ENCODE measurements at places on chromosomes 2 and 18.

- DNase-seq = peak; percentile 63
Measured at GRCh38 chr18:78632111-78632541, 347.5 kb upstream of the SALL3 start.

- DNase-seq = no peak
Measured at GRCh38 chr2:216012133-216012829, 1.1 kb downstream of the MREG start.

- no peak for DNase-seq
Measured at GRCh38 chr2:222673883-222674282, 2.4 kb downstream of the MOGAT1 start.

GRCh38 chr2:174385201-174385600, 10.3 kb upstream of the SCRN3 start:
- no peak for DNase-seq

GRCh38 chr2:72984172-72984671, 66.9 kb downstream of the EMX1 start:
- no peak for DNase-seq

GRCh38 chr2:98093611-98094010, 6.6 kb downstream of the VWA3B start:
- DNase-seq = no peak

GRCh38 chr2:58876126-58876525, 635.0 kb upstream of the FANCL start:
- no peak for DNase-seq

GRCh38 chr2:239298116-239298804, 102.6 kb downstream of the HDAC4 start:
- DNase-seq = no peak

- no peak for DNase-seq
Measured at GRCh38 chr18:23223641-23224040, 88.4 kb downstream of the CABLES1 start.

DNA sequence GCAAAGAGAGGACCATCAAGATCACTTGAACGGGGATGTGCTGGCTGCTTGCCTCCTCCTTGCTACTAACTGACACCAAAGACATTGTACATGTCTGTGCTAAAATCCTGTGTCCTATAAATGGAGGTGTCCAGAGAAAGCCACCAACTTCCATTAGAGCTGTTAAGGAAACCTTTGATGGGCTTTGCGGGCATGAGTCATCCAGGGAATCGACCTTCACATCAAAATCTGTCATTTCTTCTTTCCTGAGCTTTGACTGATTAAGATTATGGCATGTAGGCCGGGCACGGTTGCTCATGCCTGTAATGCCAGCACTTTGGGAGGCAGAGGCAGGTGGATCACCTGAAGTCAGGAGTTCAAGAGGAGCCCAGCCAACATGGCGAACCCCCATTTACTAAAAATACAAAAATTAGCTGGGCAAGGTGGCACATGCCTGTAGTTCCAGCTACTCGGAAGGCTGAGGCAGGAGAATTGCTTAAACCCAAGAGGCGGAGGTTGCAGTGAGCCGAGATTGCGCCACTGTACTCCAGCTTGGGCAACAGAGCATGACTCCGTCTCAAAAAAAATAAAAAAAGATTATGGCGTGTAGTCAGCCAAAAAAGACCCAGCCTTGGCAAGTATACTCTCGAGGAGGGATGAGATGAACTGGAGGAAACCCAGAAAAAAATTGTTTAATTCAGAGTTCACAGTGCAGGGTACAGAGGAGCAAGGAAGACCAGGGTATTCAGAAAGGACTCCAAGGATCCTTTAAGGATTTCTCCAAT, 115.8 kb downstream of the CABLES1 start:
- DNase-seq = no peak

- no peak for DNase-seq
Measured at GRCh38 chr2:164617466-164617865, 3.8 kb downstream of the GRB14 start.

DNA sequence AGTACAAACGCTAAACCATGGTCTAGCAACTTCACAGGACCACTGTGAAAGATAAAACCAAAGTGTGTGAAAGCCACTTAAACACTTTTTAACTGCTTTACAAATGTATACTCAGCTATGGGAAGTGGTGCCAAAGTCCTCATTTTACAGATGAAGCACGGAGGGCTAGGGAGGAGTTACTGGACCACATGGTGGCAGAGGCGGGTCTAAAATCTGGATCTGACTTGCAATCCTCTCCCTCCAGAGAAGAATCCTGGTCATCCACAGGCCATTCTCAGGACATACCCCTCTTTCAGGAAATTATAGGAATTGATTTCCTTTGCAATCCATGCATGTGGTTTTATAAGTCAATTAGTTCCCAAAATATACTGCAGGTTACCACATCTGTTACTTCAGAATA, 84.6 kb upstream of the GYPC start:
- no peak for DNase-seq

- DNase-seq = no peak
Measured at GRCh38 chr2:19837235-19837766, 64.5 kb downstream of the TTC32 start.

GRCh38 chr18:3875961-3876360, 426.0 kb downstream of the TGIF1 start:
- DNase-seq = no peak

DNA sequence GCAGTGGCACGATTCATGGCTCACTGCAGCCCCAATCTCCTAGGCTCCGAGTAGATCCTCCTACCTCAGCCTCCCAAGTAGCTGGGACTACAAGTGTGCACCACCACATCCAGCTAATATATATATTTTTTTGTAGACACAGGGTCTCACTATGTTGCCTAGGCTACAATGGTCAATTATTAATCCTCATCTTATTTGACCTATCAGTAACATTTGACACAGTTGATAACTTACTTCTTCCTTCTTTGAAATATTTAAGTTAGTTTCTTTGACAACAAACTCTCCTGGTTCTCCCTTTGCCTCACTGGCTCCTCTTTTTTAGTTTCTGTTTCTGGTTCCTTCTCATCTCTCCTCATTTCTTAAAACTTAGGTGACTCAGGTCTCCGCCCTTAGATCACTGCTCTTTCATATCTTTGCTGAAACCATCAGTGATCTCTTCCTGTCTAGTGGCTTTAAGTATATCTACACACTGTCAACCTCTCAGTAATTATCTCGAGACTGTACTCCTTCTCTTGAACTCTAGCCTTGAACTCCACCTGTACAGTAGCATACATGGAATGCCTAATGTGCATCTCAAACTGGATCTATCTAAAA, 11.5 kb downstream of the PGAP1 start:
- DNase-seq = no peak

DNA sequence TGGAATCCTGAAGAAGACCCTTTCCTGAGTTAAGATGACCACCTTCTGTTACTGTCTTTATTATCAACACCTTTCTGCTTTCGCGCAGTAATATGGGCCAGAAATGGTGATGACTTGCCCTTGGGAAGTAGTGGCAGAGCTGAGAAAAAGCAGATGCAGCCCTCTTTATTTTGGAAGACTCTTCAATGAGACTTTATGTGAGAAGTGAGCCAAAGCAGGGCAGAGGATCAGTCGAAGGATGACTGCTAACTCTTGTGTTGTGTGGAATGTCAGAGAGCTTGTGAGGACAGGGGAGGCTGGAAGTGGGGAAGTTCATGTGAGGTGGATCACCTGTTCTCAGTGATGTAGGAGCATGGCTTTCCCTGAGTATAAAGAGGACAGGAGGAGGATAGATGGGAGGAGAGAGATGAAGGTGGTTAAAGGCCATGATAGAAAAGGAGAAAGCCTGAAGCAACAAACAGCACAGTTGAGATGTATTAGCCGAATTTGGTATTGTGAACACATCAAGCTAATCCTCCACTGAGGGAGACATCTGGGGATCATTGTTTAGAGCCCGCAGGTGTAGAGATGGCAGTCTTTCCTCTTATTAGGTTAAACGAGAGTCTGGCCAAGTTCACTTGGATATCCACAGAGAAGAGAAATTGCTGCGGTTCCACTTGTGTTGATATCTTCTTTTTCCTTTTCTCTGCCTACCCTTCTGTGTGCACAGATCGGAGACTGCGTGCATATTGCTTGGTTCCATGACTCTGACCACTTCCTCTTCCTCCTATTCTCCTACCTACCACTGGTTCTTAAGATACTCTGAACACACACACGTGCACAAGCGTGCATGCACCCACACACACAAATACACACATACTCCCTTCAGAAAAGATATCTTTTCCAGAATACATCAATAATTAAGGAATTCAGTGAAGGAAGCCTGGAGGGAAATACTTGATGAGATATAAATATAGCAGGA, 67.4 kb downstream of the SLC9A2 start:
- no peak for DNase-seq

- peak; percentile 28 for DNase-seq
Measured at GRCh38 chr18:65749841-65750240, 971 bp upstream of the CDH7 start.

DNA sequence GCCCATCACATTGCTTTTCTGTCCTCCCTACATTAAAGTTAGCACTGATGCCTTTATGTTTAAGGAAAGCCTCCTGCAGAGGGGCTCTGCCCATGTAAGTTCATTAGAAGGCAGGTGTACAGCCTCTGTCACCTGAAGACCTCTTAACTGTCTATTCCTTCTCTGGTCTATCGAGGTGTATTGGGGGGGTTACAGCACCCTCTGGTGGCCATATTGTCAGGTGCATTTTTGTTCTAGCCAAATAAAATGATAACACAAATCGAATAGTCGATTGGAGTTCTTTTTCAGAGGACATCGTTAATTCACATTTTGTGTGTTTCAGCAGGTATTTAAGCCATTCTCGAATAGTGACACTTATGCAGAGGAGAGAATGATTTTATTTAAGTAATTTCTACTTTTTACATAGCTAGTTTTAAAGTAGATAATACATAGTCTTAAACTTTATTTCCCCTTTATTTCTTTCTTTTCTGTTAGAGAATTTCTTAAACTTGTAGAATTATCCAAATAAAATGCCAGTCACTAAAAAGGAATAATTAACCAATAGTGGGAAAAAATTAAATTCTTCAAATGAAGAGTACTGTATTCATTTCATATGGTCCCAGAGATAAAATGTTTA, 136.8 kb downstream of the NEDD4L start:
- DNase-seq = peak; percentile 70

DNA sequence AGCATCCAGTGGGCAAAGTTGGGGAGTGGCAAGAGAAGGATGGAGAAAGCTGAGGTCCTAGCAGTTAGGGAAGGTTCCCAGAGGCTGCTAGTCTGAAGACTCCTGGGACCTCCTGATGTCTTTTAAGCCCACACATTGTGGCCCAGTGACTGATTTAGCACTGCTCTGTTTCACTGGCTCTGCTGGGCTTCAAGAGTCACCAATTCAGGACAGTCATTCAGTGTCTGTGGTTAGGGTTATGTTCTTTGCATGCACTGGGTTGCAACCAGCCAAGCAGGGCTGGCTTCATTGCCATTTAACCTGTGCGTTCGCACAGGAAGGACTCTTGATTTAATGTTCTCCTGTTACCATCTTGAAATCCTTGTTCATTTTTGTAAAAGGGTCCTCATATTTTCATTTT, 199.2 kb downstream of the ICOS start:
- DNase-seq = no peak

GRCh38 chr18:2415656-2416055, 155.6 kb downstream of the METTL4 start:
- no peak for DNase-seq

GRCh38 chr2:129585760-129586159, 393.7 kb upstream of the RAB6C start:
- DNase-seq = no peak
